ENCODE measurements at places on chromosomes 11 and 22.

DNA sequence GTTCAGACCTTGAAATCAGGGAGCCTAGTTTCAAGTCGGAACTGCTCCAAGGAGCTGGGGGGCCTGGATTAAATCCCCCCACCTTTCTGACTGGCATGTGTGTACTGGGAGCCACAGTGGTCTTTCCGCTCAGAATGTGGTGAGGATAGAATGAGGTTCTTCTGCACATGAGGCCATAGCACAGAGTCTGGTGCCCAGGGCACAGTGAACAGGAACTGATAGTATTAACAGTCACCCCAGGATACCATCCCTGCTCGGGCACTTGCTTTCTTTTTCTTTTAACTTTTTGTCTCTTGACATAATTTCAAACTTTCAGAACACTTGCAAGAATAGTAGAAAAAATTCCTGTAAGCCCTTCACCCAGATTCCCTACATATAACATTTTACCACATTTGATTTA, 28.8 kb downstream of the LMO1 start:
- H3K27me3 ChIP-seq = no peaks in the 10 kb centered on the region
- no peak for DNase-seq
- no peaks in the 10 kb centered on the region for H3K36me3 ChIP-seq
- no peak overlapping the region for H3K27ac ChIP-seq
- H3K4me3 ChIP-seq = no peak overlapping the region

- H3K27ac ChIP-seq = no peak overlapping the region
- no peaks in the 10 kb centered on the region for H3K27me3 ChIP-seq
- no peaks in the 10 kb centered on the region for H3K36me3 ChIP-seq
- DNase-seq = no peak
- H3K4me3 ChIP-seq = no peak overlapping the region
Measured at GRCh38 chr22:27523711-27524110, 277.8 kb downstream of the MN1 start.

DNA sequence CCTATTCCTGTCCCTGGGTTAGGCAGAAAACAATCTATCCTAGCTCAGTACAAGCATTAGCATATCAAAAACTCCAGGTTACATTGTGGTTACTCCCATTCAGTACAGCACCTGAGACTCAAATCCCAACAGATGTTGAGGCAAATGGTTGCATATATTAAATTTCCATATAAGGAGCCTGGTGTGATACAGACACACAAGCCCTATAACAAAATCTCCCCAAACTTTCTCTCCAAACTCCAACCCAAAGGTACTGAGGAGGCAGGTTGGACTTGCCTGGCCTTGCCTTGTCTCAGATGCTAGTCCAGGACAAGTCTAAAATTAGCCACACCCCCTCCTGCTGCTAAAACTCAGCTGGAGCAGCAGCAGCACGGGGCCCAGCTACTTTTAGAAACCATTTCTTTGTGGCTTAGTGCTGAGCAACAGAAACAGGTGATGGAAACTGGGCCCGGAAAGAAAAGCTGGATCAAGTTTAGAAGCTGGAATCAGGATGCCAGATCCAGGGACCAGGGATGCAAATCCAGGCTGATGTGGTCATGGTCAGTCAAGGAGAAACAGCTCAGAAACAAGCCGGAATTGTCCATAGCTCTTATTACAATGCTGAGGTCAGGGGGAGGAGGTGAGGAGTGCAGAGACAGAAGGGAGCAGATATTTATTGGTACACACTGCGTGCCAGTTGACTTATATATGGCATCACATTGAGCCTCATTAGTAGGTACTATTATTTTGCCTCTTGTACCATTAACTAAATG, 73.7 kb upstream of the AMOTL1 start:
- no peaks in the 10 kb centered on the region for H3K36me3 ChIP-seq
- DNase-seq = no peak
- no peak overlapping the region for H3K27ac ChIP-seq
- peaks cover 11% of the 10 kb centered on the region for H3K27me3 ChIP-seq
- H3K4me1 ChIP-seq = no peaks in the 10 kb centered on the region

GRCh38 chr22:42743501-42743991, 22.9 kb upstream of the A4GALT start:
- peak overlapping the region; percentile 83 for H3K27ac ChIP-seq
- peaks cover 34% of the 10 kb centered on the region for H3K4me1 ChIP-seq
- H3K4me3 ChIP-seq = no peak overlapping the region
- no peak for DNase-seq

DNA sequence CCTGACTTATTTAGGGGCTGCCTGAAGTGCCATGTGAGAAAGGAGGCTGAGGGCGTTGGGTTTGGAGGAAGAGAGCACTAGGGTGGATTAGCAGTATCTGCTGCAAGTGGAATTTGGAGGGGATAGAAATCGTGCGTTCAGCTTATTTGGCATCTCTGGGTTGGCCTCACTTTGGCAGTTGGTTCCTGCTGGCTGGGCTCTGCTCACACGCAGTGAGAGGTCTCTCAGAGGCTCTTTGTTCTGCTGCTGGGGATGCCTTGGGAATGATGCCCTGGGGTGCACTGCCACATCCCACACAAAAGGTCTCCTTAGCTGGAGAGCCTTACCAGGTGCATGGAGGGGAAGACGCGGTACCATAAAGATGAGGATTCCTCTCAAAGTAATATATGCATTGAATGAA, 17.7 kb upstream of the MICAL2 start:
- no peak overlapping the region for H3K27ac ChIP-seq
- H3K4me1 ChIP-seq = peaks cover 47% of the 10 kb centered on the region
- no peaks in the 10 kb centered on the region for H3K27me3 ChIP-seq
- DNase-seq = no peak

DNA sequence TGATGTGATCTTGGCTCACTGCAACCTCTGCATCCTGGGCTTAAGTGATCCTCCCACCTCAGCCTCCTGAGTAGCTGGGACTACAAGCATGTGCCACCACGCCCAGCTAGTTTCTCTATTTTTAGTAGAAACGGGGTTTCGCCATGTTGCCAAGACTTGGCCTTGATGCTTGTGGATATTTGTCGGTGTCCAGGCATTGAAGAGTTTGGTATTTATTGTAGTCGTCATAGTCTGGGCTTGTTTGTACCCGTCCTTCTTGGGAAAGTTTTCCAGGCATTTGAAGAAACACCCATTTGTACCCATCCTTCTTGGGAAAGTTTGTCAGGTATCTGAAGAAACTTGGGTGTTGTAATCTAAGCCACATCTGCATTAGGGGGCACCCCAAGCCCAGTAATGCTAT, 28.7 kb downstream of the FCHSD2 start:
- no peak overlapping the region for H3K4me3 ChIP-seq
- H3K36me3 ChIP-seq = no peaks in the 10 kb centered on the region
- no peaks in the 10 kb centered on the region for H3K4me1 ChIP-seq
- no peaks in the 10 kb centered on the region for H3K27me3 ChIP-seq
- DNase-seq = no peak

- no peak overlapping the region for H3K4me3 ChIP-seq
- H3K4me1 ChIP-seq = no peaks in the 10 kb centered on the region
- no peaks in the 10 kb centered on the region for H3K27me3 ChIP-seq
- no peak for DNase-seq
- H3K27ac ChIP-seq = no peak overlapping the region
Measured at GRCh38 chr11:1567052-1567720, 4.9 kb downstream of the DUSP8 start.

DNA sequence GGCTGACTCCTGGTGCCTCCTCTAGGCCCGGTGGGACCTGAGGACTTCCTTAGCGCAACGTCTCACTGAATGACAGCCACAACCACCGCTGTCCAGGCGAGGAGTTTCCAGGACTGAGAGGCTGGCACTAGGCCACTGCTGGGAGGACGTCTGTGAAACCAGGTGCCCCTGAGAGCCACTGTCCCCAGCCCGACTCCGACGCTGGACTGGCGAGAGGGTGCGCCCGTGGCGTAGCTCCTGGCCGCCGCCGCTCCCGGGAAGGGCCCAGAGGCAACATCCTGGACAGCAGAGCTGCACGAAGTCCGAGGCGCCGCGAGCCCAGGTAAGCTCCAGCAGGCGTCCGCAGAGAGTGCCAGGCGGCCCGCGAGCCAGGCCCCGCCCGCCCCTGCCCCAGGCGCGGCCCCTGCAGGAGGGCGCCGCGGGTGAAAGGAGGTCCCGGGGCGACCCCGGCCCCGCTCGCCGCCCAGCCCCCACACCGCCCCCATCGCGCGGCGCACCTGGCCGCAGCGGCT, 525 bp downstream of the DGCR2 start:
- H3K27ac ChIP-seq = peak overlapping the region; percentile 92
- H3K4me3 ChIP-seq = peak overlapping the region; percentile 90
- no peaks in the 10 kb centered on the region for H3K27me3 ChIP-seq
- no peaks in the 10 kb centered on the region for H3K36me3 ChIP-seq
- H3K4me1 ChIP-seq = peaks cover 46% of the 10 kb centered on the region
- peak; percentile 84 for DNase-seq

DNA sequence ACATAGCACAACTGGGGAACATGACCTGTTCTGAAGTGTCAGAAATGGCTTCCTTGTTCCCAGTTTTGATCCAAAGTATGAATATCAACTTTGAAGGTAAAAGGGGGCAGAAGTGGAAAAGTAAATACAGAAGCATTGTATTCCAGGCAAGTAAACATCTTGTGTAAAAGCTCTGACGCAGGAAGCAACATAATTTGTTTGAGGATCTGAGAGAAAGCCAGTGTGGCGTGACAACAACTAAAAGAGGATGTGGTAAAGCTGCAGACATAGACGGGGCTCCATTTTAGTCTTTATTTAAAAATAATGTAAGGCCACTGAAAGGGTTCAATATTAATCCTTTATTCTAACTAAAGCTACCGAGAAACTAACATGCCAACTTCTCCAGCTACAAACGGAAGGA, 310.2 kb downstream of the DLG2 start:
- no peaks in the 10 kb centered on the region for H3K36me3 ChIP-seq
- no peaks in the 10 kb centered on the region for H3K27me3 ChIP-seq
- no peak for DNase-seq
- H3K4me3 ChIP-seq = no peak overlapping the region

DNA sequence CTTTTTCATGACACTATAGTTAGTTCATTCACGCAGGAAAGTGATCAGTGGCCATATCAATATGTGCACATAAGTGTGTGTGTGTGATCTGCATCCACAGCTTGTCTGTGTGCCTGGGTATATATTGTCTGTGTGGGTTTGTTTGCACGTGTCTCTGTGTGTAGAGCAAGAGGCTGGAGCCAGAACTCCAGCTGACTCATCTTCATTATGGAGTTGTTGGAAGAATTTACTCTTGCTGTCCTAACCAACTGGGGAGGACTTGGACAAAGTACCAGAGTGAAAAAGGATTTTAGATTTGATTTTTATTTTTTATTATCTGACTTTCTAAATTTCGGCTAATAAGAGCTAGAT, 63.9 kb downstream of the TP53I11 start:
- H3K27ac ChIP-seq = no peak overlapping the region
- no peak for DNase-seq
- no peaks in the 10 kb centered on the region for H3K27me3 ChIP-seq
- no peaks in the 10 kb centered on the region for H3K4me1 ChIP-seq
- H3K36me3 ChIP-seq = no peaks in the 10 kb centered on the region

GRCh38 chr11:117523680-117524079, 196.0 kb downstream of the CEP164 start:
- H3K36me3 ChIP-seq = no peaks in the 10 kb centered on the region
- peaks cover 4% of the 10 kb centered on the region for H3K4me1 ChIP-seq
- H3K27me3 ChIP-seq = no peaks in the 10 kb centered on the region
- no peak for DNase-seq
- no peak overlapping the region for H3K4me3 ChIP-seq

DNA sequence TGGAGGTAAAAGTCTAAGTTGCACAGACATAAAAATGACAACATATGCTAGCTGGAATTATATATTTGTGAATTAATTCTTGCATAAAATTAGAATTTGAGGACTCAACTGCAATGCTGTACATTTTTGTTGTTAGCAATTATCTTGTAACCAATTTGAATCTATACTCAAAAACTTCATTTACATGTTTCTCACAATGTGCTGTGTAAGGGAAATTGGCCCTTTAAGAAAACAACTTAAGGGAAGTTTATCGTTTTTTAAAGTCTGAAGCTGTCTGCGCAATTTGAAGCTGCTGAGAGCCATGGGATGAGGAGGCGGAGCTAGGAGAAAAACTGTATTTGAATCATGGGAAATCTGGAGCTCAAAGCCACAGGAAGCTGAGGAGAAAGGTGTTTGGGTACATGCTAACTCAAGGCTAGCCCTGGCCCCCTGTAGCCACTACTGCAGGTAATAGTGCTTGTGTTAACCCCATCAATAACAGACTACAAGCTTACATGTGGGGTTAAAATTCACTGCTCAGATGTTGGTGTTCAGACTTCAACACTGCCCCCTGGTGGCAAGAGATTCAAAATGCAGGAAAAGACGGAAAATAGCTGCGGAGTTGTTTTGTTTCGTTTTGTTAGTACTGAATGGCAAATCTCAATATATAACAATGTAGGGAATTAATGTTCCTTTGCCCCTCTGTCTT, 126.1 kb downstream of the BRD1 start:
- no peak overlapping the region for H3K4me3 ChIP-seq
- H3K27me3 ChIP-seq = peaks cover 32% of the 10 kb centered on the region
- DNase-seq = no peak
- H3K36me3 ChIP-seq = no peaks in the 10 kb centered on the region

DNA sequence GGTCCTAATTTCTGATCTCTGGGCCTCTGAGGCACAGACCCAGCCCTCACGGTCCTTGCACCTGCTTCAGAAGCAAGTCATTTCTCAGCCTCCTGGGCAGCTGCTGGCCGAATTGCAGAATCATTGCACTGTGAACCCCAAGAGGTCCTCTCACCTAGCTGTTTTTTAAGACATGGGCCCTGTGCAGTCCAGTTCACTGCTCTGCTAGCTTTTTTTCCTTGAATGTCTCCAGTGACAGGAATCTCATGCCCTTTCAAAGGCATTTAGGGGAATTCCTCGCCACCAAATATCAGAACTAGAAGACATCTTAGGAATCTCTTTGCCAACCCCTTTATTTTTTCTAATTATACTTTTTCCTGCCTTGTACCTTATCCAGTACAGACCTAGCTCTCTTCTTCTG, 35.6 kb upstream of the TP53I11 start:
- H3K27ac ChIP-seq = no peak overlapping the region
- H3K4me3 ChIP-seq = no peak overlapping the region
- H3K4me1 ChIP-seq = no peaks in the 10 kb centered on the region
- H3K27me3 ChIP-seq = no peaks in the 10 kb centered on the region
- DNase-seq = no peak

DNA sequence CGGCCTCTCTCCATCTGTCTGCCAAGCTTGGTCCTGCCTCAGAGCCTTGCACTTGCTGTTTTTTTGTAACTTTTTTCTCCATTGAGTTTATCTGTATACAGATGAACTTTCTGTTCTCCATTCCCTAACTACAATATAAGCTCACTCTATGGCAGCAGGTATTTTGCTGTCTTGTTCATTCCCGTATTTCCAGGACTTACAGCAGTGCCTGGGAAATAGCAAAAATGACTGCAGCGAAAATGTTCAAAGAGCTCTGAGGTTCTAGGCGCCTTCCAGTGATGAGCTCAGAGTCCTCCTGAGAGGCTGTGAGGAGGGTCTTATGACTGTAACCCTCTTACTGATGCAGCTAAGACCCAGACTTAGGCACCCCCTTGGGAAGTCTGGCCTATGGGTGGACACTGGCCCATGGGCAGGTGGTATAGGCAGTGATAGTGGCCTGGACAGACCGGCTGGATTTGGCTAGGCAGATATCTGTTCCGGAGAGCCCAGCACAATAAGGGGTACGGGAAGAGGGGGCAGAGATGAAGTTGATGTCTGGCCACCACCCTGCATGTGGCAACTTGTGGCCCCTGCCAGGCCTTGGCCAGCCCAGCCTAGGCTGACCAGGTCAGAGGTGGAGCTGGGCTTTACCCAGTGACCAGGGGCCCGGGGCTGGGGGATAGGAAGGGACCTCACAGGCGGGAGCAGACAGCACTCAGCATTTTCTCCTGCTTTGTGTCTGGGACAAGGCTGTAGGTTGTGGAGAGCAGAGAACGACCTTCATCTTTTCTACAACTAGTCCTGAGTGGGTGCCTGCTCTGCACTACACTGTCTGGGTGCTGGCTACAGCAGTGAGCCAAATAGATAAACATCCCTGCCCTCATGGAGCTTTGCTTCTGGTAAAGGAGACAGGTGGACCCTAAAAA, 4.6 kb downstream of the ATF4 start:
- H3K4me1 ChIP-seq = peaks cover 72% of the 10 kb centered on the region
- peaks cover 65% of the 10 kb centered on the region for H3K36me3 ChIP-seq
- DNase-seq = no peak
- H3K4me3 ChIP-seq = no peak overlapping the region
